ENCODE measurements at places on chromosomes 5 and 9.

DNA sequence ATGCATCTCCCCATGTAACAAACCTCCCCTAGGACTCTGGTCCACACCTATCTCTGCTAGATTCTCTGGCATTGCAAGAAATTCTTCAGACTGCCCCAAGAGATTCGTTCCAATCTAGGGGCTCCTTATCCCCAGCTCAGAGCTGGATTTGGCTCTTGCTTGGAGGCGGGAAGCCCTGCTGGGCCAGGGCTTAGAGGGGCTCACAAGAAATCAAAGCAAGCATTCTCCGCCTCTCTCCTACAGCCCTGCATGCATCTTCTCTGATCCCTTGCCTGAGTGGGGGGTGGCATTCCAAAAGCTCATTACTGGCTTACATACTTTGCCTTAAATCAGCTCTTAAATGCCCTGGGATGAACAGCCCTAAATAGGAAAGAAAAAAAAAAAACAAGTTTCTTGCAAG, 75.8 kb downstream of the KCNIP1 start:
- no peak for DNase-seq

DNA sequence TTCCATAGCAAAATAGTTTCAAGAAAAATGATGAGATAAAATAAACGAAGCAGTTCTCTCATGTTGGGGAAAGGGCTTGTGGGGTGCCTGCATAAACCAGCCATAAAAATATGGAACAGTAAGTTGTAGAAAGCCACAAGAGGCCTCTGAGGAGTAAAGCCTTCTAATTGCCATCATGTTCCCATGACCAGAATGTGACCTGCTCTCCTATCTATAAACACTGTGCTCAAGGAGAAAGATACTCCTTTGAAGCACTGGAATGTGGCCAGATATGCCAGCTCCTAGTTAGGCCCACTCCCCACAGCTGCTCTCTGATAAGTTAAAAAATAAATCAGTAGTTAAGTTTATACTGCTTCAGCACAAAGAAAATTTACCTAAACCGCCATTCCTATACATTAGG, 65.8 kb downstream of the SETX start:
- DNase-seq = no peak

DNA sequence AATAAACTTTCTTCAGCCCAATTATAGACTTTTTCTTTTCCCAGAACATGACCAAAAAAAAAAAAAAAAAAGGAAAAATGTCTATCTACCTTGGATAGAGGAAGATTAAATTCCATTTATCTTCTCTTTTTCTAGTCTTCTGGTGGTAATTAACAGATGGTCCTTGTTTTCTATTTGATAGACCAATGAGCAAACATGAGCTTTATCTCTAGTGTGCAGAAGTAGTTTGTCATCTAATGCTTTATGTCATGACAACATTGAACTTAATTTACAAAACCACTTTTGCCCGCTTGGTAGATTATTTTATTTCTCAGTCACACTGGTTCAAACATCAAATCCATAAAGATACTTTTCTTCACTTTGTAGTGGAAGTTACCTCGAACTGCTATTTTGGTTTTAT, 69.5 kb upstream of the ELL2 start:
- no peak for DNase-seq

DNA sequence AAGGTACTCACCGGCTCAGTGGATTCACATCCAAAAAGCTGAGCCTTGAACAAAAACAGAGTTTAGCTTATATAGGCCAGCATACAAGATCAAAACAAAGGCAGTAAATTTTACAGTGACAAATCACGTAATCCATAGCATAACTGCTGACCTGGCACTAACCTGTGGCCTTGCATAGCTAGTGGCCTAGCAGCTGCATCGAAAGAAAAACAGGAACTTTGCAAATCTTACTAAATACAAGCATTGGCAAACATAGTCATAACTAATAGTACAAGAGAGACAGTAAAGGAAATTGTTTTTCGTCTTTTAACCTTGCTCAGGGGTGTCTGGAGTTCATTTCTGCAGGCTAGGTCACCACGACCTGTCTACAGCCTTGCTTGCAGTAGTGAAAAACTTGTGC, 4.8 kb downstream of the HSDL2 start:
- DNase-seq = no peak

GRCh38 chr5:56366986-56367385, 133.9 kb upstream of the ANKRD55 start:
- no peak for DNase-seq

GRCh38 chr5:108625654-108626053, 122.0 kb upstream of the FER start:
- no peak for DNase-seq

GRCh38 chr9:15606643-15607472, 54.0 kb downstream of the CCDC171 start:
- DNase-seq = no peak

DNA sequence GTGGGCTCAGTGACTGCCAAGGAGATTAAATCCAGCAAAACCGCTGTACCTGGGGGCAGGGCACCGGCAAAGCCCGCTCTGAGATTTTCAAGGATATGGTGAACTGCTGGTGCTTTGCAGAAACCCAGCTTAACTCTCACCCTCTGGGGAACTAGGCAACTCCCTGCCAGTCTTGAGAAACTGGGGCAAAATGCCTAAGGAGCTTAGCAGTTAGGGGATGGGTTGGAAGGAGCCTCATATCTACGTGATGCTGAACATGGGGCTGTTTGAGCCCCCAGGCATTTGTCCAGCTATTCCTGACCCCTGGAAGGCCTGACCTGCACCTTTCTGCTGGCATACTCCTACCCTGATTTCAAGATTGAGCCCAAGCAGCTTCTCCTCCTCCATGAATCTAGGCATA, 108.6 kb upstream of the TBC1D2 start:
- DNase-seq = no peak

- no peak for DNase-seq
Observed at GRCh38 chr9:117091529-117091928, 323.3 kb downstream of the ASTN2 start.

GRCh38 chr9:8284884-8285283, 485.3 kb upstream of the DMAC1 start:
- DNase-seq = no peak

GRCh38 chr9:133075925-133076630, 14.3 kb downstream of the CEL start:
- DNase-seq = no peak
